ENCODE measurements at places on chromosomes 7 and 10.

DNA sequence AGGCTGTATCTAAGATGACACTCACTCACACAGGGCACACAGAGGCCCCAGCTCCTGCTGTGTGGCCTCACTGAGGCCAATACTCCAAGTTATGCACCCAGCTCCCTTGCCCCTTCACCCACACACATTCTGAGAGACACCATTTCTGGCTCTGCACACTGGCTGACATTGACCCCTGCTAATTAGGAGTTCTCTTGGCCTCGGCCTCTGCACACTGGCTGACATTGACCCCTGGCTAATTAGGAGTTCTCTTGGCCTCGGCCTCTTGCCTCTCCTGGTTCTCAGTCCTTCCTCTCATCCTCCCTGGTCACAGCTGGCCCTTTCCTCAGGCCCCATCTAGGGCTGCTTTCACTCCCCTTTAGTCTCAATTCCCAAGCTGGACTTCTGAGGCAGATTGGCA lies 97.3 kb downstream of the GRID1 start:
- no peak for DNase-seq

GRCh38 chr10:21501731-21502347 lies 23.6 kb downstream of the SKIDA1 start:
- DNase-seq: no peak

DNA sequence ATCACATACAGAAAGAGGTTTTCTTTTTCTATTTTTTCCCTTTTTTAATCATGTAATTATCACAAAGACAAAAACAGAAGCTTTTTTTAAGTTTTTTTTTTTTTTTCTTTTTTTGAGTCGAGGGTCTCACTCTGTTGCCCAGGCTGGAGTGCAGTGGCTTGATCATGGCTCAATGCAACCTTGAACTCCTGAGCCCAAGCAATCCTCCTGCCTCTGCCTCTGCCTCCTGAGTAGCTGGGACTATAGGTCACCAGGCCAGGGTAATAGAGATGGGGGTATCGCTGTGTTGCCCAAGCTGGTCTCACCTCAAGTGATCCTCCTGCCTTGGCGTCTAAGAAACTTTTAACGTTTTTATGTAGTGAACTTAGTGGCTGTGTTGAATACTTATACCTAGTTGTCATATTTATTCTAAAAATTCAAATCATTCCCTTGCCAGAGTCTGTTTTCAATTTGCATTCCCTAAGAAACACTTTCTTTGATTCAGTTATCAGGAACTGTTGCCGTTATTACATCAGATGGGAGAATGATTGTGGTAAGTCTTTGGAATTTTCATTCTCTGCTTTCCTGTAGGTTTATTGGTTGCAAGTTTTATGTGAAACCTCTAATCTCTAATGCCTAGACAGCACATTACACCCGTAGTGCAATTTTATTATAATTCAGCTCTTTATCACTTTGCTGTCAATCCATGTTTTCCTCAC lies 1.3 kb downstream of the LSM8 start:
- no peak for DNase-seq

DNA sequence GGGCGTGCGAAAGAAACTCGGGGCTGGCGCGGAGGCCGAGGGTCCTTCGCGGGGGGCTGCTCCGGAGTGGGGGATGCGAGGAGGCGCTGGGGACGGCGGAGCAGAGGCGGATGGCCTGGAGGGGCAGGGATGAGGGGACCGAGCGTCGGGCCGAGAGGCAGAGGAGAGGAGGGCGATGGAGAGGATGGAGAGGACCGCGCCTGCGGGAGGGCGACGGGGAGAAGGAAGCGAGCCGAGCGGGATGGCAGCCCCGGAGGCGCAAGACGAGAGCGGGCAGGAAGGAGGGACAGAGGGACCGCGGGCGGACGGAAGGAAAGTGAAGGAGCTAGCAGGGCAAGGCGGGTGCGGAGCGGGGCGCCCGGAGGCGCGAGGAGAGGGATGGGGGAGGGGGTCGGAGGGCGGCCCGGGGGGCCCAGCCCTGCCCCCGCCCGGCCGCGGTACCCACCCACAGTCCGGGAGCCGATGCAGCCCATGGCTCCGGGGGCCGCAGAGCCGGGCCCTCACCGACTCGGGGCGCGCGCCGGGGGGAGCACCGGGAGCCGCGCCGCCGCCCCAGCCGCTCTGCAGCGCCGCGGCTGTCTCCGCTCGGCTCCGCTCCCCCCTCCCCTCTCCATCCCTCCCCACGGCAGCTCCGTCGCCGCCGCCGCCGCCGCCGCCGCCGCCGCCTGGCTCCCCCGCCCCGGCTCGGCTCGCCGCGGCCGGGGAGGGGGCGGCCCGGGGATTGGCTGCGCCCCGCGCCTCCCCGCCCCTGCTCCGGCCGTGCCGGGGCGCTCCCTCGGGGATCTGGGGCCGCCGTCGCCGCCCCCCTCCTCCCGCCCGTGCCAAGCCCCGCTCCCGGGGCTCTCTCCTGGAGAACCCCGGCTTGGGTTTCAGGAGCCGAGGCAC lies at the start of gene FAM131B:
Gene FAM131B (minus strand): TSS at position 583 of the 885 bp plus-strand sequence. CDS start 110 bp downstream, at position 473.
- DNase-seq: peak; percentile 23

- no peak for DNase-seq
These were observed 37.1 kb upstream of the SEC61G start for GRCh38 chr7:54796150-54796549.

- peak; percentile 32 for DNase-seq
These were observed 6.8 kb upstream of the TAS2R40 start for GRCh38 chr7:143214789-143215679.

GRCh38 chr10:23872290-23872689 lies 336.6 kb upstream of the KIAA1217 start:
- no peak for DNase-seq

DNA sequence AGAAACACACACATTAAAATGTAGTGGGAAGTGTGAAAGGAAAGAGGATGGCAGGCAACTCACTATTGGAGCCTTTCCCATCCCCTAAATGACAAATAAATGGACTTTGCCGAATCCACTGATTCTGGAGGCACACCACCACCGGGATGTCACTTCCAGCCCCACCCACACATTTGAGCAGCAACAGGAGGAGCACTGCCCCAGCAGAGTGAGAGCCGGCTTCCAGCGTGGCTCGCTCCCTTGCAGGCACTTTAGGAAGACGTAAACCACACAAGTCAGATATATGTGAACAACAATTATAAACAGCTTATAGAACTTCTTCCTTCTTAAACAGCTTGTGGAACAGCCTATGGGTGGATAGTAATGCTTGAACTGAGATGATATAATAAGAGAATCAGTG lies 191.0 kb downstream of the DGKI start:
- no peak for DNase-seq

- DNase-seq: no peak
These were observed 71.3 kb downstream of the HDAC9 start for GRCh38 chr7:18566829-18567228.

DNA sequence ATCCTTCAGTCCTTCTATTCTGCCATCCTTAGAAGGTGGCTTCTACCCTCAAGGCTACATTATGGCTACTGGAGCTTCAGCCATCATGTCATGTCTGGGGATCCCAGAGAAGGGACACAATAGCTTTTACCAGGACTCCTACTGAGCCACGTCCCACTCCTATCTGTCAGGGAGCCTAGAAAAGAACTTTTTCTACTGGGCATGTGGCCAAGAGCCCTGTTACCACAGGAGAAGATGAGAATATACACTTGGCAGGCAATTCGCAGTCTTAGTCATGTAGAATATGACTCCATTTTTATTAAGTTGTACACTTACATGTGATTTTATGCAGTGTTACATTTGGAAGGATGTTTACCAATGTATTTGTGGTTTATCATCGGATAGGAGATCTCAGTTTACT lies 64.6 kb upstream of the KCNMA1 start:
- no peak for DNase-seq

DNA sequence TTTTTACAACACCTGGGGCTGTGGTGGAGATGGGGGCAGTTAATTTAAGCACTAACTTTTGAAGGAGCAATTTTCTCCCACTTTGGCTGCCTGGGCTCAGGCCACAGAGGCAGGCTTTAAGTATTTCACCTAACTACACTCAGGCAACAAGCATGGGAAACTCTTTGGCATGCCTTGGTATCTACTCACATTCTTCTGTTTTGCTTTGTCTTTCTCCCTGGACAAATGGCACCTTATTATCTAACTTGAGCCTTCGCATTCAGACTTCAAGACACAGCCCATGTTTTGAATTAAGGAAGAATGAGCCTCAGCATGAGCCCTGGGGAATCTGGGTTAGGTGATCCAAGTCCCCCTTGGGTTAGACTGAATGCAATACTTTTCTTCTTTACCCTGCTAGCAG lies 31.8 kb upstream of the BMPER start:
- no peak for DNase-seq

DNA sequence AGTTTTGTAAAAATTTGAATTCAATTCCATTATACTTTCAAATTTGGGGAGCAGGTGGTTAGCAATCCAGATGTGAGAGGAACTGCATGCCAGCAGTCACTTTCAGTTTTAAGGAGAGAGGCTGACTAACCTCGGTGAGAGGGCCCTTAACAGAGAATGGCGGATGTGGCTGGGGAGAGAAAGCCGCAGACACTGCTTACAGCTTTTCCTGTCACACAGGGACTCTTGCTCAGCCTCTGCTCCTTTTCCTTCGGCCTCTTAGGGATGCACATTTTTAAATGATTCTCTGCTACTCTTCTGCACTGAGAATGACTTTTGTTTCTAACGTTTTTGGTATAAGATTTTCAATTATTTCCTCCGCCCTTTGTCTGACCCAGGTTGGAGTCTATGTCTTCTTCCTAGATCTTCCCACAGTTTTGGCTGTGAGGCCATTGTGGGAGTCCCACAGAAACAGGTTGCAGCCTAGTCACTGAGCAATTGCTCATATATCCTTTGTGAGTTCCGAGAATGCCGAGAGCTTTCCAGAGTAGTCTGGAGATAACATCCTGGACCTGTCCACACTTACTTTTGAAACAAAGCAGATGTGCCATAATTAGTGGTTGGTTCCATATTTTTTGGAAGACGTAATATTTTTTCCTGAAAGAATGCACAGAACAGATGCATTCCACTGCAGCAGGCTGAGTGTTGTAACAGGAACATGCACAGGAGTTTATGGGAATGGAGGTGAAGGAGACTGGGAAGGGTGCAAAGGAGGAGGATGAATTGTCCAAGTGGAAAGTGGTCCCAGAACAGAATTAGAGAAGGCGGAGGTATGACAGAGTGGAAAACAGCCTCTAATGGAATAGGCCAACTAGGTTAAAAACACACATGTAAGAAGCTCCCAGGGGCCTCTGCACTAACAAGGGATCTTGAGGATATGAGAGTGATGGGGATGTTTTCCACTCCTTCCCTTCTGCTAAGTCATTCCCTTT lies 168.0 kb upstream of the ZNF32 start:
- DNase-seq: peak; percentile 56

- DNase-seq: no peak
These were observed 5.3 kb upstream of the COL1A2 start for GRCh38 chr7:94389381-94389780.

- DNase-seq: no peak
These were observed 144.6 kb upstream of the TMEM106B start for GRCh38 chr7:12066521-12066920.

DNA sequence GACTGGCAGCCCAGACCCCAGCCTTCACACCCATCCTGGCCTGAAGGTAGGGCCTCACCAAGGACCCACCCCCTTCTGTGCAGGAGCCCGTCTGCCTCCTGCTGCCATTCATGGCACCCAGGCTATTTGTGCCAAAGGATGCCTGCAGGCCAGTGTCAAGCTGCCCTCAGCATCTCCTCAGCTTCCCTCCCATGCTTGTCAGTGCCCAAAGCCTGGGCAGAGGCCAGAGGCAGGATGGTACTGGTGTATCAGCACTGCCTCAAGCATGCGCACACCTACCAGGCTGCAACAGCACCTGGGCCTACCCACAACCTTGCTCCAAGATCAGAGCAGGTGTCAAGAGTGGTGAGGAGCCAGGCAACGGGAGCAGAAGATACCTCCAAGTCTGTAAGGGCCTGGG lies 27.6 kb downstream of the SFTPA1 start:
- DNase-seq: no peak

DNA sequence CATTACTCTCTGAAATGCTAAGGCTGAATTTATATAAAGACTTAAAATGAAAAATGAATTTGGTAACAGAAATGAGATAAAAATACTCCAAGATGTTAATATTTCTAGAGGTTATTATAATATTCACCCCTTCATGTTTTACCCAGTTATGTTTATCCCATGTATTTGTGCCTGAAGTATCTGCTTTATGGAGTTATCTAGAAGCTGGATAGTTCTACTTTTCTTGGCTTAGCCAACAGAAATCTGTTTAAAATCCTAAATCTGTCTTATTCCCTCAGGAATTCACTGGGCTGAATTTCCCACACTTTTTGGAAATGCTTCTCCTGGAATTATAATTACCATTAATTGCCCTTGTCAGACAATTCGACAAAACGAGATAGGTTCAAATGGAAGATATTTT lies 201.6 kb downstream of the THSD7A start:
- DNase-seq: no peak

- no peak for DNase-seq
These were observed 12.5 kb downstream of the NOBOX start for GRCh38 chr7:144391014-144391413.

- DNase-seq: no peak
These were observed 308.2 kb downstream of the AUTS2 start for GRCh38 chr7:69906283-69906995.

- DNase-seq: no peak
These were observed 54.9 kb downstream of the ZRANB1 start for GRCh38 chr10:124996854-124997215.

DNA sequence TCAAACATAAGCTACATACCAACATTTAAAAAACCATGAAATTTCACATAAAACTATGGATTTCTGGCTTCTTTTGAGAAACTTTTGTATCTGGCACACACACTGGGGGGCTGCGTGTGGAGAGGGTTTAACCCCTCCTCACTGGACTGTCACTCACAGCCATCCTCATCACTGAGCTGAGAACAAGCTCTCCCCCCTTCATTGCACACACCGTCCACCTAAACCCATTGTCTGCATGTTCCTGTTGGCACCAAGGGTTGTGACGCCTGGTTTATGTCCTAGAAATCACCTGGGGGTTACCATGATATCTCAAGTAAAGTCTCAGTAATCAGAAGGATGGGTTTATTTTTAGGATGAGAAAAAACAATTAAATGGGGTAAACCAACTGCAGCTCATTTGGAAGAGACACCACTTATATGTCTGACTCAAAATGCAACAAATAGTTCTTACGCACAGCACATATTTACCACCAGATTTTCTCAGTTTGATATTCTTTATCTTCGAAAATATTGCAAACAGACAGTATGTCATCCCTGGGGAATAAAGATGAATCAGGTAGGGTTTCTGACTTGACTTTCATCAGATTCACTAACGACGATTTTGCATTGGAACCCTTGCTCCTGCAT lies 218.5 kb upstream of the KLF6 start:
- no peak for DNase-seq

GRCh38 chr7:32515890-32516550 lies 20.7 kb downstream of the AVL9 start:
- no peak for DNase-seq

Measured in stimulated activated CD4-positive, alpha-beta T cell treated with anti-CD3 and anti-CD28 coated beads, Interleukin-4, amount 100 ng/mL, for 1 hour (primary cell).